Activated gamma-delta T cell (primary cell): ENCODE measurements at places on chromosomes 3 and 15.

DNA sequence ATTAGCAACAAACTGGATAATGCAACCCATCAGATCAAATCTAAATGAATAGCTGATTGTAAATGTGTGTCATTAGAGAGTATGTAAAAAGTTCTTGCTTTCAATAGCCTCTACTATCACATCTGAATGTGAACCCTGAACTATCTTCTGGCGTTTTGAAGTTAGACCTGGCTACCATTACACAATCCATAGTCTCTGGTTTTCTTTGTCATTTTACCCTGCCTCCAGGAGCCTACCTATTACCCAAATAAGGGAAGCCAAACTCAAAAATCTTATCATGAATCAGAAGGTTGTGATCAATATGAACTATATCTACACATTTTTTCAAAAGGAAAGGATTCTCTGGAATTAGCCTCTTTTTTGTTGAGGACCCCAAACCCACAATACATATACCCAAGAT, 31.8 kb downstream of the PCYT1A start:
- no peak for DNase-seq

DNA sequence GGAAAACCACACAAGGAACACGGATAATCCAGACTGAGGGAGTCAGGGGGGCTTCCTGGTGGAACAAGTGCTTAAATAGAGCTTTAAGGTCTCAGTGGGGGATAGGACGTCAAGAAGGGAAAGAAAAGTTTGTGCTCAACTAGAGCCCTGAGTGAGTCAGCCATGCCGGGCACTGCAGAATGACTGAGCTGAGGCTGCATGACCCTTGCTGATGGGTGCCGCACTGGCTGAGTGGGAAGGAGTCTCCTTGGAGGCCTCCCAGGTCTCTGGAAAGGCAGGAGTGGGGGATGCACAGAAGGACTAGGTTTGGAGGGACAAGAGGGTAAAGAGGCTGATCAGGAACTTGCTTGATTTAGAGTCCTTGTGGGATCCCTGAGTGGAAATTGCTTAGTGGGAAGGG, 150.3 kb downstream of the RPLP1 start:
- no peak for DNase-seq

DNA sequence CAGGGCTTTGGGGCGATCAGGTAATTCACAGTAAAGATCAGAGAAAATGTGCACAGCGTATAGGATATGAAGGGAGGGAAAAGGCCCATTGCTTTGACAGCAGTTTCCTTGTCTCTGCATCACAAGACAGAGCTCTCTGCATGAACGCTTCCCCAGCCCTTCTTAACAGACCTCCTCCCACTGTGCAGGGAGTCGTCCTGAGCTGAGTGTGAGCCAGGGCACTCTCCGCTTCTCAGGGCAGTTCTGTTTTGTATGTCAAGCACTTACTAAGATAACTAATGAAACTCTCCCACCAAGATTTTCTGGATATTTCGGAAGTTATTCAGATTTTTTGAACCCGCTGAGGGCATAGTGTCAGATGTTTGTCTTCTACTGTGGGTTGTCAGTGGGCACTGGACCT, 105.8 kb upstream of the C15orf61 start:
- no peak for DNase-seq

- DNase-seq, result no peak
These were observed 87.9 kb downstream of the EFL1 start for GRCh38 chr15:82174471-82175235.

DNA sequence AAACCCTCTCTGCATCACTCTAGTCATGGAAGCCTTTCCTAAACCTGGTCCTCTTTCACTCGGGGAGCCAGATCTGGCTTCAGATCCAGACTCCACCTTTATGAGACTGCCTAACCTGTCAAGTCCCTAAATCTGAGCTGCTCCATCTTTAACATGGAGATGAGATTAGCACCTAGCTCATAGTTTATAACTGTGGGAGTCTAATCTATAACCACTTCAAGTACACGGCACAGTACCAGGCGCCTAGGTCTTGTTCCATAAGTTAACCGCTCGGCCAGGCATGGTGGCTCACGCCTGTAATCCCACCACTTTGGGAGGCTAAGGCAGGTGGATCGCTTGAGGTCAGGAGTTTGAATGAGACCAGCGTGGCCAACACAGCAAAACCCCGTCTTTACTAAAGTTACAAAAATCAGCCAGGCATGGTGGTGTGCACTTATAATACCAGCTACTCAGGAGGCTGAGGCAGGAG, 30.3 kb downstream of the TPM1 start:
- DNase-seq, result no peak

- no peak for DNase-seq
These were observed 32.8 kb downstream of the TKT start for GRCh38 chr3:53223025-53223424.

GRCh38 chr3:60158035-60158434, 1093.2 kb downstream of the FHIT start:
- no peak for DNase-seq

GRCh38 chr15:77823736-77824135, 191.0 kb upstream of the LINGO1 start:
- DNase-seq, result no peak

GRCh38 chr3:139199421-139200010, 144.3 kb upstream of the MRPS22 start:
- DNase-seq, result no peak

DNA sequence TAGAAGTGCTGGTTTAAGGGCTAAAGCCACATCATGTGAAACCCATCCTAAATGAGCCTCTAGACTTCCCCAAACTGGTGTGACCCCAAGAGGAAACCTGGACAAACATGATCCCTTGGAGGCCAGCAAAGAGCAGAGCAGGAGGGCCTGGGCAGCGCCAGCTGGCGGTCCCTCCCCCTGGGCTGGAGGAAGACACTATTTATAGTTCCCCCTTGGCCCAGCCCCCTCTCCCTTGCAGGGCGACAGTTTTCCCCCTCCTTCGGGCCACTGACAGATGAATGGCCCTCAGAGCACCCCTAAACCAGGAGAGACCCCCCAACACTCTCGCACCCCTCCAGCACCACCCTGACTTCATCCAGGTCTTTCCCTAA, 2.9 kb downstream of the UCN2 start:
- DNase-seq, result no peak
